ENCODE measurements at places on chromosomes 1 and 21.

- no peak for DNase-seq
Measured at GRCh38 chr1:171748651-171749050, 6.8 kb upstream of the VAMP4 start.

DNA sequence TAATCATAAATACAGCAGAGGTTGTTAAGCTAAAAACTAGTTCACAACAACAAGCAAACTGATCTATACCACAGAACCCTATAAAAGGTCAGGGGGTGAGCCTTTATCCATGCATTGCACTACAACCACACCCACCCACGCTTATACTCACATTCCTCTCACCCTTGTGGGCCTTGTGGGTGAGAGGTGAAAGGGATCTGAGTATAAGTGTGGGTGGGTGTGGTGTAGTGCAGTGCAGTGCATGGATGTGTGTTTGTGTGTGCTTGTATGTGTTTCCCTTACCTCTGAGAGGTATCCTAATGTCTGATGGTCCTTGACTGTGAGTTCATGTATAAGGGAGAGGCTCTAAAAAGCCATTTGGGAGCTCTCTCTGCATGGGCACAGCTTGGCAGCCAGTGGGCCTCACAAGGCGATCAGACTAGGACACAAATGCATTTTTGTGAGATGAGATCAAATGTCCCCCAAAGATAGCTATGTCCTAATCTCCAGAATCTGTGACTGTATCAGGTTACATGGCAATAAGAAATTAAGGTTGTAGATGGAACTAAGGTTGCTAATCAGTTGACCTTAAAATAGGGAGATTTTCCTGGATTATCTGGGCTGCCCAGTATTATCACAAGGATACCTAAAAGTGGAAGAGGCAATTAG is 95.5 kb upstream of the DPT start:
- no peak for DNase-seq

DNA sequence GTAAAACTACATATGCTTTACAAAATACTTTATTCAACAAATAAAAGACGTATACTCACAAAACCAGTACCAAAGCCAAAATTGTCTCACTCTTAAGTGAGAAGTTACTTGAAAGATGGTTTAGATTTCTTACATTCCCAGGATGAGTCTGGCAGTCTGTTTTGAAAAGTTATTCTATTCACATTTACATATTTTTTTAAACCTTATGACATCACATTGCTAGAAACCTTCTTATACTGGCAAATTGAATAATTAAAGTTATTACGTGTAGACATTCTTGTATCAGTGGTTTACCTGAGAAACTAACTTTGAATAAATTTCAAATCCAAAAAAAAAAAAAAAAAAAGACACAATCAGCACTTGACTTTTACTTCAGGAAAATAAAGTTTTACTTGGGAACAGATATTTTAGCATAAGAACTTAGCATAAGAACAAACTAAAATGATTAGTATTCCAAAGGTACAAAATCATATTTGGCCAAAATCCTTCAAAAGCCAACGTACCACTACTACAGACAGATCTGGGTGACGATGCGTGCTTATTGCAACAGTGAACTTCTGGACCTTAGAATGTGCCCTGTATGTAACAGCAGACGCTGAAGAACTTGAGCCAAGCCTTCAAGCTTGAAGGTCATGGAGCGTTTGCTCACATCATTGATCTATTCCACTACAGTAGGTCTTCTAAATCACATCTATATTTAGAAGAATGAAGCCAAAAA is 2.5 kb downstream of the CDC42BPA start:
- peak; percentile 54 for DNase-seq

DNA sequence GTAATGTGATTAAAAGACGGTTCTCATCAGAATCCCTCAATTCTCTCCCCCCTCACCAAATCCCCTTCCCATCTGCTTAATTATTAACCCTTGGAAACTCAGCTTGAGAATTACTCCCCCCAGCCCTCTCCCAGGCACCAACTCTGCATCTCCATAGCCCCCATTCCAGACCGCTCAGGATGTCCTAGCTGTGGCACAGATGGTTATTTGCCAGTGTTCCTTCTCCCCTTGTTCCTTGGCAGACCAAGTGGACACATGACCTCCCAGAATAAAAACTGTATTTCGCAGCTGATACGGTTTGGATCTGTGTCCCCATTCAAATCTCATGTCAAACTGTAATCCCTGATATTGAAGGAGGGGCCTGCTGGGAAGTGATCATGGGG is 14.6 kb downstream of the HENMT1 start:
- DNase-seq = no peak

DNA sequence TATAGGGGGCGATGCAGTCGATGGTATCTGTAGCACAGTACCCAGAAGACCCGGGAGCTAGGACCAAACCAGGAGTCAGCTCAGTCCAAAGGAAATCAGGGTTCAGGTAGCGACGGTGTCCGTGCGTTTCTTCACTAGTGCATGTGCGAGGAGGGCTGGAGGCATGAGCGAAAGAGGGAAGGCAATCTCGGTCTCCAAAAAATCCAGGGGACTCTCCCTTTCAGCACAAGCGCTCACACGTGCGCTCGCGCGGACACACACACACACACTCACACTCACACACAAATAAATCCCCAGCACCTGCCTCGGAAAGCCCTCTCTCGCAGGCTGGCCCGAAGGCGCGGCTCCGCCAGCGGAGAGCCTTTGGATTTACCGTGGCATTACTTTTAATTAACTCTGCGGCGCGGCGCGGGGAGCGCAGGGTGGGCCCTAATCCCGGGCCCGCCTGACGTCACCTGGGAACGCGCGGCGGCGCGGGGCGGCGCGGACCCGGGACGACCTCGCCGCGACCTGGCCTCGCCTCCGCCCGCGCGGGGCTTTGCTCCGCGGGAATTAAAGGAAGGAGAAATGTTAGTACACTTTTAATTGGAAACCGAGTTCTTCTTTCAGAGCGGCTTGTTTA is 121.2 kb downstream of the LMX1A start:
- no peak for DNase-seq

All from HuH-7.5 (cell line).